ENCODE measurements at places on chromosomes 13 and 19.

- DNase-seq: no peak
Observed at GRCh38 chr19:53086949-53087348, 16.3 kb downstream of the ZNF160 start.

DNA sequence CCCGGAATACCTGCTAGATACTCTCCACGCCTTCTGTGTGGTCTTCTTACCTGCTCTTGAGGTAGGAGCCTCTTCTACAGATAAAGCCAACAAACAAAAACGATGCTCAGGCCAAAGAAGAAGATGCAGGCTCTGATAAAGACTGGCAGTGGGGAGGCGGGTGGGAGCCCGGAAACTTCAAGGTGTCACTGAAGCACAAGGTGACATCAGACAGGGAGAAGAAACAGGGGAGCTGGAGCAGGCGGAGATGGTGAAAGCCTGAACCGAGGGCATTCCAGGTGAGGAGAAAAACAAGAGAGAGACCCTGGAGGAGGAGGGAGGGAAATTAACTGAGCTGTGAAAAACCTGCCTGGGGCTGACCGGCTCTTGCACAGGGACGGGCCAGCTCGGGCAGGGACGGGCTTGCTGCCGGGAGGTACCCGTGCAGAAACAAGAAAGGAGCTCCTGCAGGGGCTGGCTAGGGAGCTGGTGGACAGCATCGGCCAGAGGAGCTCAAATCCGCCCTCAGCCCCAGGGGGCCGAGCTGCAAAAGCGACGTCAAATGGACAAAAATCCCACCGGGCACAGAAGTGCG lies 19.0 kb downstream of the GNG7 start:
- no peak for DNase-seq

GRCh38 chr19:16026131-16026530 lies 50.2 kb upstream of the TPM4 start:
- DNase-seq: no peak

- DNase-seq: no peak
Observed at GRCh38 chr13:113864273-113864890, 506 bp upstream of the GAS6 start.

- no peak for DNase-seq
Observed at GRCh38 chr13:30429235-30429634, 6.9 kb downstream of the UBE2L5 start.

- no peak for DNase-seq
Observed at GRCh38 chr13:41916173-41916954, 44.5 kb downstream of the VWA8 start.

DNA sequence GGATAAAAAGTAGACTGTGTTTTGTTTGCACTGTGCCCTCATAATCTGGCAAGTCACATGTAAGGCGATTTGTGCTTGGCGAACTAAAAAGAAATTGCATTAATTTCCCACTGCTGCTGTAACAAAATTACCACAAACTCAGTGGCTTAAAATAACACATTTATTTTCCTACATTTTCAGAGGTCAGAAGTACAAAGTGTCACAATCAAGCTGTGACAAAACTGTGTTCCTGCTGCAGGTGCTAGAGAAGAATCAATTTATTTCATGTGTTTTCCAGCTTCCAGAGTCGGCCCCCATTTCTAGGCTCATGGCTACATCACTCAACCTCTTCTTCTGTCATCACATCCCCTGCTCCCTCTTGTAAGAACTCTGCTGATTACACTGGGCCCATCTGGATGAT lies 158.6 kb upstream of the UFM1 start:
- no peak for DNase-seq

GRCh38 chr13:100854006-100854405 lies 179.4 kb upstream of the TMTC4 start:
- DNase-seq: no peak

- no peak for DNase-seq
Observed at GRCh38 chr13:46562152-46562551, 9.2 kb downstream of the LRCH1 start.

GRCh38 chr19:32874605-32875004 lies 5.0 kb upstream of the SLC7A9 start:
- no peak for DNase-seq

- DNase-seq: no peak
Observed at GRCh38 chr19:52749780-52750179, 14.9 kb upstream of the ZNF611 start.

GRCh38 chr19:14497228-14497921 lies 1.4 kb upstream of the GIPC1 start:
- no peak for DNase-seq

DNA sequence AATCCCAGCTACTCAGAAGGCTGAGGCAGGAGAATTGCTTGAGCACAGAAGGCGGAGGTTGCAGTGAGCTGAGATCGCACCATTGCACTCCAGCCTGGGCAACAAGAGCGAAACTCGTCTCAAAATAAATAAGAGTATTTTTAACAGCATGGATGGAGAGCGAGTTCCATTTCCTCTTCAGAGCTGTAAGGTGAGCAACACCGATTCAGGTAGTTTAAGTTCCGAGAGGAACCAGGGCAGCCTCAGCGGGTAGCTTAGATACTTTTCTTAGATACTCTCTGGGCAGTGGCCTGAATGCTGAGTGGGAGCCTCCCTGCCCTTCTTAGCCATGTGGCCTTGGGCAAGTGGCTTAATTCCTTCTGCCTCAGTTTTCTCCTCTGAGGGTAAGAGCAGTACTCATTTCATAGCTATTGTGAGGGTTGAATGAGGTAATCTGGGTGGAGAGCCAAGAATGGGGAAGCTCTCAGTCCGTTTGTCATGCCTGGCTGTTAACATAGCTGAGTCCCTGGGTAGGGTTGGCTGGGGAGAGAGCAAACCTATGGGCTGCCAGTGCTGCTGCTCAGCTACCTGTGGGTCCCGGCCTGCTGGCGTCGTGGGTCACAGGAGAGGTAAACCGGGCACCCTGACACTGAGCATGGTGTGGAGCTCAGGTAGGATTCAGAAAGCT lies 4.1 kb downstream of the ATP11A start:
- DNase-seq: no peak

- DNase-seq: no peak
Observed at GRCh38 chr19:2274931-2275535, 6.9 kb downstream of the PEAK3 start.

DNA sequence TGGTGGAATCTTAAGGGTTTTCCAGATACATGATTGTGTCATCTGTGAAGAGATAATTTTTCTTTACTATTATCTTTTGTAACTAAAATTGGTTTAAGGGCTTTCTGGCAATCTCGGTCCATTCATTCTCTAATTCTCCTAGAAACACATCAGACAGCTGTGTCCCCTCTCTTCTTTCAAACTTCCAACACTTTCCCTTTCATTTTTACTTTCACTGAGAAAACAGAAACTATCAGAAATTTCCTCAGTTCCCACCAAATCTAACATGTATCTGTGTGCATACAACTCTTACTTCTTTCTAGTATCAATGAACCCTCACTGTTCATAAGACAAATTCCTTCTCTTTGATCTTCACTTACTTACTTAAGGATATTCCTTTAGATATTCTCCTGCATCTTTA lies 40.2 kb downstream of the KCNRG start:
- no peak for DNase-seq
